Esophagus mucosa (tissue), 1 donor: ENCODE measurements at places on chromosomes 11 and 22.

DNA sequence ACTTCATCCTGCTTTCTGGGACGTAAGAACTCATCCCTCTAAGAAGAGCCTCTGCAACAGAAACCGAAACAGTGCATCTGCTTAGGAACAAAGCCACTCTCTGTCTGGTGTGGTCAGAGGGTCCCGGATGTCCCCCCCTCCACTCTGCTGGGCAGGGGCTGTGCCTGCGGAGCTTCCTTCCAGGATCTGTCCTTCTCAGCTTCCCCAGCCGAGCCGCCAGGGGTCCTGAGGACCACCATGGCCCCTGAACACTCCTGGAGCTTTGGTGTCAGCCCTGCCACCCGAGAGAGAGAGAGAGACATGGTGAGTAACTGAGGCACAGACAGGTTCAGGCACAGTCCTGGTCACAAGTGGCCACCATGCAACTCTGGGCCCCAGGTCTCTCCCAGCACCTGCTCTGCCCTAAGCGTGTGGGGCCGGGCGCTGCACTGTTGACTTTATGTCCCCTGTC lies 24.4 kb upstream of the MGAT3 start:
- no peak for ATAC-seq

GRCh38 chr11:606245-606644 lies 9.5 kb downstream of the IRF7 start:
- ATAC-seq: peak; percentile 93

DNA sequence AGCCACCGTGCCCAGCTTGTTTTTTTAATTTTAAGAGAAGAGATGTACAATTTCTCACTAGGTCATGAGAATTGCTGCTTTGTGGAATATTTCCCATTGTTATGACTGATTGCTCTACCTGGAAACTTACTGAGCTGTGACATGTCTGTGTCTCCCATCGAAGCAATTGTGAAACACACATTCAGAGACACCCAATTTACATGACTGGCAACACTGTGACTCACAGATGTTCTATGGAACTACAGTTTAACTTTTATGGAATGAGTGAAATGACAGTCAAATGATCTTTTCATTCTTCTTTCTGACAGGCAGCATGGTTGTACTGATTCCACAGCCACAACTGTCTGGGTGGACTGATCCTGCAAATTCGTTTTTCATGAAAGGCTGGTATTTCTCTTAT lies 32.3 kb downstream of the ELF5 start:
- ATAC-seq: peak; percentile 48

GRCh38 chr11:58429273-58429672 lies 1.4 kb upstream of the OR5B2 start:
- ATAC-seq: no peak

GRCh38 chr22:23187211-23187610 lies 6.9 kb downstream of the BCR start:
- no peak for ATAC-seq

DNA sequence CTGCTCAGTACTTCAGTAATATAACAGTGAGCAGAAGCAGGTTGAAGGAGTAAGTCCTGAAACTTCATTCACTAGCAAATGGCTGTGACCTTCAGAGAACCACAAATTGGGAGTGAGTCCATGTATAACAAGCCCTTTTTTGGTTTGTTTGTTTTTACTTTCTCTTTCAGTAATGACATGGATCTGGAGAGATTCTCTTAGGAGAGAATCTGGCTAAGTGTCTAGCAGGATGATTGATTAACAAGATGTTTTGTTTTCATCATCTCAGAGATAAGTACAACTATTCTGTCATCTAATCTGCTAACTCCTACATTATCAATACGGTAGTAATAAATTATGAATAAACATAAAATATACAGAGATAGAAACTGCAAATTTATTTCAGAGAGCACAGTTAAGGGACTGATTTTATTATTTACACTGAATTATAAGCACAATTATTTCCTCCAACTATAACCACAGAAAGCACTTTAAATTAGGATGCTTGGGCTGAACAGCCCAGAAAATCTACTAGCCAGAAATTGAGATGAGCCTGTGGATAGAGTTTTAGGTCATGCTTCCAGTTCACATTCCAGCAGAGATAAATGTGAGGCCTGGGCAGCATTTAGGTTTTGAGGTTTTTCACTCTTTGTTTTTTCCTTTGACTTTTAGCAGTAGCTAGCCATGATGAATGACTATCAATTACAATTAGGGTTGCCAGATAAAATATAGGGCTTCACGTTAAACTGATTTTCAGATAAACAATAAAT lies 429.3 kb upstream of the FAT3 start:
- ATAC-seq: no peak

DNA sequence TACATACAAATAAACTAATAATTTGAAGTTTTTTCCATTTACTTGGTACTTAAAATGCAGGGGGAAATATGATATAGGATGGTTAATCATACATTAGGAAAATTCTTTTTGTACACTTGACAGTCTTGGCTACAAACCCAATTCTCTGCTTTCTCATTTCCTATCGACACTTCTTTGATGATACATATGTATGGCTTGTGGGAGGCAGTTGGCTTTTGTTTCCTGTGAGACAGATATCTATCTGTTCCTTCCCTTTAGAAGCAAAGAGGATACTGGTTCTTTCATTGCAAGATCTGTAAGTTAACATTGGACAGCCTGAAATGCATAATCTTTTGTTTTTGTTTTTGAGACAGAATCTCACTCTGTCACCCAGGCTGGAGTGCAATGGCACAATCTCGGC lies 47.9 kb upstream of the ADORA2A start:
- ATAC-seq: no peak

DNA sequence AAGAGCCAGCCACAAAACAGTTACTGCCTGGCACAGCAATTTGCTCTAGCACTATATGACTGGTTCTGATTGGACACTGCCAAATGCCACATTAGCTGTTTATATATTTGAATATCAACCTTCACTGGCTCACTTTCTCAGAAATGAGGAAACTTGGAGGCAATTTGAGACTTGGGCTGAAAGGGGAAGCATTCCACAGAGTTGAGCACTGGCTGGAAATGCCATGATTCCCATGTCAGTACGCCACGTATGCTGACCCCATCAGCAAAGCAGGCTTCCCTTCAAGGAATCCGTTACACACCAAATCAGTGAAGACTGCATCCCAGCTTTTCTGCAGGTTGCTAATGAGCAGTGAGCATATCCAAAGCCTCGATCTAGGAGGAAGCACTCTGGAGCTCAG lies 34.7 kb downstream of the GALNT18 start:
- ATAC-seq: no peak

- ATAC-seq: no peak
Measured at GRCh38 chr11:47215366-47215910, 664 bp downstream of the DDB2 start.

- ATAC-seq: peak; percentile 13
Measured at GRCh38 chr22:27687984-27688545, 113.5 kb downstream of the MN1 start.

GRCh38 chr22:30077279-30077880 lies 2.9 kb upstream of the HORMAD2 start:
- ATAC-seq: no peak

DNA sequence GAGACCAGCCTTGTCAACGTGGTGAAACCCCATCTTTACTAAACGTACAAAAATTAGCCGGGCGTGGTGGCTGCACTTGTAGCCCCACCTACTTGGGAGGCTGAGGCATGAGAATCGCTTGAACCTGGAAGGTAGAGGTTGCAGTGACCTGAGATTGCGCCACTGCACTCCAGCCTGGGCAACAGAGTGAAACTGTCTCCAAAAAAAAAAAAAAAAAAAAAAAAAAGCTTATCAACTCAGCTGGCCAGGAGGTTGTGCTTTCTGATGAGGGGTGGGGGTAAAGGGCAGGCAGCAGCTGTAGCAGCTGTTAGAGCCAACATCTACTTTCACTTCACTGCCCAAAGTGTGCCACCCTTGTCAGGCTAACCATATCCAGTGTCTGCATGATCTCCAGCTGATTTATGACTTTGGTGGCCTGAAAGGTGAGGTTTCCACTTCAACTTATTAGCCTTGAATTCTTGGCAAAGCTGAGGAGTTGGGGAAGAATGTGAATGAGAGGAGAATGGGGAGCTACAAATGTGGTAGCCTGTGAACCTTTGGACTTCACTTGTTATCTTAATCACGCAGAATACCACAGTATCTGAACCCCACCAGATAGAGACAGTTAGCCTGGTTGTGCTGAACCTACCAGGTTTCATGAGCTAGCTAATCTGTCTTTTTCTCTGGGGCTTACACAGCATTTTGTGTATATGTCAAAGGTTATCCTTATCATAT lies 19.6 kb downstream of the RNF121 start:
- no peak for ATAC-seq

GRCh38 chr11:35751664-35752061 lies 89.1 kb downstream of the TRIM44 start:
- ATAC-seq: peak; percentile 68

- no peak for ATAC-seq
Measured at GRCh38 chr11:46643986-46644385, 26.6 kb downstream of the ATG13 start.

- no peak for ATAC-seq
Measured at GRCh38 chr11:2300290-2300935, 1.3 kb downstream of the C11orf21 start.

GRCh38 chr11:20840341-20840740 lies 171.0 kb downstream of the NELL1 start:
- ATAC-seq: no peak

GRCh38 chr11:71581826-71582225 lies 849 bp downstream of the KRTAP5-11 start:
- no peak for ATAC-seq

DNA sequence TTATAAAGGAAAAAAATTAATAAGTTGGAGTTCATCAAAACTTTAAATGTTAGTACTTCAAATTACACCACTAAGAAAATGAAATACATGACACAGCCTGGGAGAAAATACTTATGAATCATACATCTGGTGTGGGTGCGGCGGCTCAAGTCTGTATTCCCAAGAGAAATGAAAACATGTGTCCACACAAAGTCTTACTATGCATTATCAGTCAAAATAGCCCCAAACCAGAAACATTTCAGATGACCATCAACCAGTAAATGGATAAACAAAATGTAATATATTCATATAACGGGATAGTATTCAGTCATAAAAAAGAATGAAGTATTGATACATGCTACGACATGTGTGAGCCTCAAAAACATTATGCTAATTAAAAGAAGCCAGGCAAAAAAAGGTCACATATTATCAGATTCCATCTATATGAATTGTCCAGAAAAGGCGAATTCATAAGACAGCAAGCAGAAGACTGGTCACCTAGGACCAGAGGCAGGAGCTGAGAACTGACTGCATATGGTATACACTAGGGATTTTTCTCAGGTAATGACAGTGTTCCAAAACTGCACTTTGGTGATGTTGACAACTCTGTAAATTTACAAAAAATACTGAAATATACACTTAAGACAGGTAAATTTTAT lies 5.3 kb upstream of the AKIP1 start:
- ATAC-seq: peak; percentile 49

DNA sequence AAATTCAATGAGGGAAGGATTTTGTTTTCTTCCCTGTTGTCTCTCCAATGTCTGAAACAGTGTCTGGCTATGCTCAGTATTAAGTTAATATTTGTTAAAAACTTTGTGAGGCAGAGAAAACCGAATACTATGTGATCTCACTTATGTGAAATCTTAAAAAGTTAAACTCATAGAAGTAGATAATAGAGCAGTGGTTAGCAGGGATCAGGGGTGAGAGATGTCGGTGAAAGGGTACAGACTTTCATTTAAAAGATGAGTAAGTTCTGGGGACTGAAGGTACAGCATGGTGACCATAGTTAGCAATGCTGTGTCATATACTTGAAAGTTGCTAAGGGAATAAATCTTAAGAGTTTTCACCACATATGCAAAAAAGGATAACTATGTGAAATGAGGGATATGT lies 244.6 kb downstream of the AASDHPPT start:
- no peak for ATAC-seq

GRCh38 chr22:49587421-49587820 lies 240.3 kb downstream of the BRD1 start:
- no peak for ATAC-seq

GRCh38 chr11:93747122-93747521 lies 5.7 kb downstream of the C11orf54 start:
- no peak for ATAC-seq

DNA sequence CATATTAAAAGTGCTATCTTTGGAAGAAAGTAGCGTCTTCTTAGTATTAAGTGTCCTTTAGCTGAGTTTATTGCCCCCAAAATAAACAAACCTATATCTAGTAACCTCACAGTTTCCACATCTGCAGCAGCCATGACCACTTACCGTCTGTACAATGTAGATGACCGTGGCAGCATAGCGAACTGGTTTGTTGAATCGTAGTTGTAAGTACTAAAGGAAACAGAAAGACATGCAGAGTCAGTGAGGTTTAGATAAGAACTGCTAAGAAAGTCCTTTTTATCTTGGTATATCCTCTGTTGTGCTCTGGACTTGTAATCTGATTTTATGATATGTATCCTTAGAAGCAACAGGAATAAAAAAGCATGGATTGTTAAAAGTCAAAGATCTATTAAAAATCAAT lies 9.4 kb downstream of the SLC5A12 start:
- no peak for ATAC-seq

GRCh38 chr11:133901316-133901715 lies 55.5 kb downstream of the IGSF9B start:
- no peak for ATAC-seq

GRCh38 chr22:43827926-43828724 lies 16.0 kb upstream of the EFCAB6 start:
- no peak for ATAC-seq

DNA sequence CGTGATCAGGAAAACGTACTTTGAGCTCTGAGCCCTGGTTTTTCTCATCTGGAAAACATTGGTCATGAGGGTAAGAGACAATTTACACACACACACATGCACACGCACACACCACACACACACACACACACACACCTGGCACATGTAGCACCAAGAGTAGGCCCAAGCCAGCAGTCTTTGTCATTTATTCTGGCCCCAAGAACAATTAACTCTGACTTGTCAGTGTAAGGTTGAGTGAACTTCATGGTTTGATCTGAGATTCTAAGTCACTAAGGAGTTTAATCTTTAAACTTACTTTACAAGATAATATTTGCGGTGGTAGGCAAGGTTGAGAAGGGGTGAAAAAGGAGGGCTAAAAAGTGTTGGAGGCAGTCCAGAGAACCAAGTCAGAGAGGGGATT lies 44.1 kb downstream of the MMP20 start:
- no peak for ATAC-seq

DNA sequence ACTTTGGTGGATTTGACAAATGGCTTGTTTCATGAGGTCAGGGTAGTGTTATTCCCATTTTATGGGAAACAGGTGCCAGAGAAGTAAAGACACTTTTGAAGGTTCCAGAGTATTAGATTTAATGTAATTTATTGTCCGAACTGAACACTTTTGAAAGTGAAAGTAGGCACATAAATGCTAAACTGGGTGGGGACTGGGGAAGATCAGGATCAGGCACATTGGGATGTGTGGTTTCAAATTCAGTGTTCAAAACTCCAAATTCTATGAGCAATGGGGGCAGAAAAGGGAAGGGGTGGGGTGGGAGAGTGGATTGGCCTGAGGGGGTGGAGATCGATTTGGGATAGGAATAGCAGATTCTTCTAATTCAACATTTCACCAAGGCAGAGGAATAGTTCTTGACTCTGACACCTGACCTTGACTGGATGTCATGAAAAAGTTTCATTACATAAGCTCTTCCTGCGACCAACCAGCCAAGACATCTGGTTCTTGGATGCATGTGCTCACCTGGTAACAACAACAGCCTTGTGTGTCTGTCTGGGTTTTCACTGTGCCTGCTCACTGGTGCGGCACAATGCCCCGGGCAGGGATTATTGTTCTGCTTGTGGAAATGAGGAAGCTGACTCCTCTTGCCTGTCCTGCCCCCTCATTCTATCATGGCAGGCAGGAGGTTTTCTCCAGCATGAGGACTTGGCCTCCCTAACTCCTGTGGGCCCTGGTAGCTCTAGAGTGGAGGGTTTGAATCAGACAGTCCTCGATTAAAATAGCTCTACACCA lies 10.8 kb downstream of the PPFIBP2 start:
- ATAC-seq: peak; percentile 86

- ATAC-seq: no peak
Measured at GRCh38 chr11:76244316-76244851, 38.1 kb upstream of the WNT11 start.
